Cortex of kidney (tissue), 1 donor: ENCODE measurements at places on chromosomes 7 and 10.

- DNase-seq: no peak
Observed at GRCh38 chr10:43702936-43703281, 54.2 kb upstream of the ZNF32 start.

- peak; percentile 46 for DNase-seq
Observed at GRCh38 chr7:131109759-131110296, 217.8 kb upstream of the MKLN1 start.

GRCh38 chr7:157693521-157694375 is 356.9 kb downstream of the DNAJB6 start:
- no peak for DNase-seq

GRCh38 chr10:114611617-114612016 is 46.5 kb downstream of the ABLIM1 start:
- no peak for DNase-seq

DNA sequence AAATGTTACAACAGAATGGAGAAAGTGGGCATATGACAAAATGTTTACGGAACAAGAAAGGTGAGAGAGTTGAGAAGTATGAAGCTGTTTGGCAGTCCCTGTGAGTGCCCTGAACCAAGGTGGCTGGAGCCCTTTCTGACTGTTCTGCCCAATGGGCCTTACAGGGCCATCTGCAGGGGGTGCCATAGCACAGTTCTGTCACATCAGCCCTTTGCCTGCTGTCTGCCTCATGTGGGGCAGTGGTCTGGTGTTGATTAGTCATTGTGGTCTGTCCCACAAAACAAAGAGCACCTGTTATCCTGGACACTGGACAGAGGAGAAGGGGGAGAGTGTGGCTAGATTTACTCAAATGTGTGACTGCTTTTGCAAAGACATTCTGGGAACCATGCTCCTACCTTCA is 51.5 kb upstream of the OSBPL3 start:
- DNase-seq: no peak

DNA sequence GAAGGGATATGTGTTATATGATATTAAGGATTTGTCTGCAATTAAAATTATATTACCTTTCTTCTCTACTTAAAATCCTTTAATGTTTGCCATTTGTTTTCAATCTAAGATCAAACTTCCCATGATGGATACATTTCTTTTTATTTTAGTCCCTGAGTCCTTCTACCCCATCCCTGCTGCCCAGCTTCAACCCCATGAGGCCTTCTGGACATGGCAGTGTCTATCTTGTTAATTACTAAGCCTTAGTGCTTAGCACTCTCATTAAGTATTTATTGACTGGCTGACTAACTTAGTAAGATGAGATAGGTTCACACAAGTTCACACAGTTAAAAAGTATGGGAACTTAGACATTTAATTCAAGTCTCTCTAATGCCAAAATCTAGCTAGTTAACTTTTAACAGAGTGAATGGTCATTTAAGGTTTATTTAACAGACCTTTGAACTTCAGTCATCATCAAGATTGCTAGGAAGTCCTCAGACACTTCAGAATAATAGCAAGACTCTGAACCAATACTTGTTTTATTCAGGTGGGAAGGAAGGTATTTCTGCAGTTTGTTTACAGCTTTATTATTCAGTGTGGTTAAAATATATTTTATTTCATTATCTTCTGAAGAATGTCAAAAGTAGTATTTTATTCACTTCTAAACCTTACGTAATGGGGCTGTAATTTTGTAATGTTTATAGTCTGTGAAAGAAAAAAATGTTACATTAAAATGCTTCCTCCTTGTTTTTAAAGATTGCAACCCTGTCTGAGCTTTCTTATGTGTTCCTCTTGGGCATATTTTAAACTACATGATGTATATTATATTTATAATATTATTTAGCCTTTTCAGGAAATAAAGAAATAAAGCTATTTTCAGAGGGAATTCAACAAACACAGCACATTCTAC is 848.9 kb downstream of the REEP3 start:
- no peak for DNase-seq

DNA sequence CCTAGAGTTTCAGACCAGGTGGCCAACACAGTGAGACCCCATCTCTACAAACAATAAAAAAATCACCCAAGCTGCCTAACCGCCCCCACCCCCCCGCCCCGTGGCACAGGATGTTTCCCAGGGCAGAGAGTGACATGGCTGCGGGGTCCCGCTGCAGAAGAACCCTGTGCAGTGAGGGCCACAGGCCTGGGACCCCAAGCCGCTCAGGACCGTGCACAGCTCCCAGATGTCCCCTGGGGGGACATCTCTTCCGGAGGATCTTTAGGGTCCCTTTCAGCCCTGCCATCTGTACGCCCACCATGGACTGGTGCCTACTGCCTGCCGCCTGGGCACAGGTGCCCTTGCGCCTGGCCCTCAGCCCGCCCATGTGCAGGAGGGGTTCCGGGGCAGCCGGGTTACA is 373.6 kb downstream of the DNAJB6 start:
- DNase-seq: no peak

- DNase-seq: no peak
Observed at GRCh38 chr7:68562323-68562899, 1035.9 kb upstream of the AUTS2 start.

- DNase-seq: no peak
Observed at GRCh38 chr10:113041324-113041723, 91.3 kb downstream of the TCF7L2 start.

- DNase-seq: no peak
Observed at GRCh38 chr10:26859241-26860101, 1.3 kb downstream of the ABI1 start.

- no peak for DNase-seq
Observed at GRCh38 chr7:26326211-26326610, 34.5 kb downstream of the SNX10 start.

GRCh38 chr7:150327308-150327707 is 4.0 kb upstream of the ACTR3C start:
- no peak for DNase-seq

GRCh38 chr7:80934321-80934720 is 15.5 kb upstream of the SEMA3C start:
- no peak for DNase-seq

DNA sequence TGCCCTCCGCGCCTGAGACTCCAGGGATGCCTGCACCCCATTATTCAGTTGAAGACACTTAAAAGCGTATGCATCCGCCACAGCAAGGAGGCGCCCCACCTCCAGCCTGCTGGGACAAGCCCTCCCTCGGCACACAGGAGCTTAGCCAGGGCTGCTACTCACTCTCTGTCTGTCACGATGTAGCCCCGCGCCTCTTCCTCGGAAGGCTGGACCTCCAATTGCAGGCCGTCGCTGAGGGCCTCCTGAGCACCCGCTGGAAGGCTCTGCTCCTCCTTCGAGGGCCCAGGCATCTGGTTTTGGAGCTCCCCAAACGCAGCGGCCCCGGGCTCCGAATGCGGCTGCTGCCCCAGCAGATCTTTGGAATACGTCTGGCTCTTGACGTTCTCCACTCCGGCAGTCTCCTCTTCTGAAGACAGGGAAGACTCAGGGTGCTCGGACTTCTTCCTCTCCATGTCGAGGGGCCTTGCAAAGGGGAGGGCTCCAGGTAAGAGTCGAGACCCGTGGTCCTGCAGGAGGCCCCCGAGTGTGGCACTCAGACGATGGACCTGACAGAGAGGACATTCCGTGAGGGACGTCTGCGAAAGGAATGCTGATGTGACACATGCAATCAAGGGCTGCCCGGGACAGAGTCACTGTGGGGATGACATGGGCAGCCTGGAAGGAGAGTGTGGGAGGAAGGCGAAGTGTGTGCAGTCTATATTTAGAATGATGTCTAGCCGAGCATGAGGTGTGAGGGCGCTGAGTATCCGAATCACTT is 453.9 kb downstream of the PTPRN2 start:
- no peak for DNase-seq

- no peak for DNase-seq
Observed at GRCh38 chr7:119010635-119011034, 786.1 kb downstream of the ANKRD7 start.

DNA sequence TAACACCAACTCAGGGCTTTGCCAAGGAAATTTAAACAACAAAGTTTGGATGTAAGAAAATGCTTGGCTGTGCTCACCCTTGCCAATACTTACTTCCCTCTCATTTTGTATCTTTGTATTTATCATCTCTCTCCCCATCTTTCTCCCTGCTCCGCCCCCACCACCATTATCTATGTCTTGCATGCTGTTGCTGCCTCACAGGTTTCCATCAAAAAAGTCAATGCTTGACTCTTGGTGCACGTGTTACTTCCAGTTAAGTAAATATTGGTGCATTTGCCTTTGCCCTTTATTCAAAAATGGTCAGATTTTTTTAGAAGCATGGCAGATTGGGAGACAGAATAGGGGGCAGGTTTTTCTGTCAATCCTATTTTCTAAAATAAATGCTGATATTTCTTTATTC is 626.0 kb downstream of the ACTR3B start:
- DNase-seq: no peak

- no peak for DNase-seq
Observed at GRCh38 chr7:47600199-47601118, 18.5 kb upstream of the TNS3 start.

GRCh38 chr7:98399890-98400541 is 874 bp downstream of the BAIAP2L1 start:
- DNase-seq: no peak

- no peak for DNase-seq
Observed at GRCh38 chr7:74320645-74321221, 31.5 kb downstream of the CLIP2 start.

- DNase-seq: no peak
Observed at GRCh38 chr7:136063326-136063666, 86.1 kb upstream of the MTPN start.

DNA sequence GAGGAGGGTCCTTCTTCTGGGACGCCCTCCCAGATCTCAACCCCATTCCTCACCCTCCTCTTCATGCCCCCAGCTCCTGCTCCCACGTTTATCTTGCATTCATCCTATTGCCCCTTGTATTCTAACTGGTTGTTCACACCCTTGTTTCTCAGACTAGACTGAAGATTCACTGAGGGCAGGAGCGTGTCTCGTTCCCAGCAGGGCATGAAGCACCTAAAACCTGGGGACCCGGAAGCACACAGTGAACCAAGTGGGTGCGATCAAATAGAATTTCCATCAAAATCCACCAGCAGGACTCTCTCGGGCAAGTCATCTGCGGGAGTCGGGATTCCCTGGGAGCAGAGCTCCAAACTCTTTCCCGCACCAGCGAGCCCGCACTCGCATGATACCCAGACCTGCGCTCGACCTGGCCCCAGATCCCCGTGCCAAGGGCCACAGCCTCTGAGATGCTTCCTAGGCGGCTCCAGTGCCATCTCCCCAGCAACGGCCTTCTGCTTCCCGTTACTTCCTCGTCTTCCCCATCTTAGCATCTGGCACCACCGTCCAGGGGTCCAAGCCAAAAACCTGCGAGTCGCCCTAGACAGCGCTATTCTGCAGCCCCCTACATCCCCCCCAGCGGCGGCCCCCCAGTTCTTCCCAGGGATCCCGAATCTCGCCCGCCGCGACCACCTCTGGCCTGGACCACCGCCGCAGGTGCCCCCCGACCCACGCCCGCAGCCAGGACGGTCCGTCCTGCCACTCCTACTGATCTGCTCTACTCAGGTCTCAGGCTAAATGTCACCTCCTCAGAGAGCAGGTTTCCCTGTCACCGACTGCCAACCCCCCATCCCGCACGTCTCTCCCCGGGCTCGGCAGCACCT is 6.1 kb upstream of the GBX1 start:
- DNase-seq: no peak

DNA sequence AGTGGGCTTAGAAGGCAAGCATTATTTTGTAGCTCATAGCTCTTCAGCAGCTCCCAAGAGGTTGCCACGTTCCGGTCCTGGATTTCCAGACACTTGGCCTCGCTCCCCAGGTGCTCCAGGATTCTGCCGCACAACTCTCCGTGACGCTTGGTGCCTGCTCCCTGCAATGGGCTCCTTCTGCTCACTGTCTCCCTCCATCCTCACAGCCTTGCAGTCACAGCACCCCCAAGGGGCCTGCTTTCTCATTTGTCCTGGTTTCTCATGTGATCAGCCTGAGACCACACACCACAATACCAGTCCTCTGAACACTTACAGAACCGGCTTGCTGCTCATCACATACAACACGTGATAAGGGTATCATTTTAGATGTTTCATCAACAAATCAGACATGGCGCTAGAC is 9.8 kb downstream of the IGFBP3 start:
- no peak for DNase-seq

DNA sequence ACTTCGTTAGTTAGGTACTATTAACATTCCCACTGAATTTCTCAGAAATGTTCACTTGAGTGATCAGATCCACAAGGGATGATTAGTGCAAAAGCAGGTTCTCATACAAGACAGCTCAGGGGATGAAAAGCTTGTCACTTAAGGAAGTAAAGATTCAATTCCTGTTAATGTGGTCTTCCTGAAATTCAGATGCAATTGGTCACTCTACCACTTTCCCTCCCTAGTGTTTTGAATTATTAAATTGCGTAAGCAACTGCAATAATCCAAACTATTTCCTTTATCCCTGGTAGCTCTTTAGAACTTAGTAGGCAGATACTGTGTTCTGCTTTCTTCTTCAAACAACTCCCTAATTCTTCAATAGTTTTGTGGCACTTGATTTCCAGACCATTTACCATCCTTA is 121.4 kb downstream of the MAGI2 start:
- no peak for DNase-seq

DNA sequence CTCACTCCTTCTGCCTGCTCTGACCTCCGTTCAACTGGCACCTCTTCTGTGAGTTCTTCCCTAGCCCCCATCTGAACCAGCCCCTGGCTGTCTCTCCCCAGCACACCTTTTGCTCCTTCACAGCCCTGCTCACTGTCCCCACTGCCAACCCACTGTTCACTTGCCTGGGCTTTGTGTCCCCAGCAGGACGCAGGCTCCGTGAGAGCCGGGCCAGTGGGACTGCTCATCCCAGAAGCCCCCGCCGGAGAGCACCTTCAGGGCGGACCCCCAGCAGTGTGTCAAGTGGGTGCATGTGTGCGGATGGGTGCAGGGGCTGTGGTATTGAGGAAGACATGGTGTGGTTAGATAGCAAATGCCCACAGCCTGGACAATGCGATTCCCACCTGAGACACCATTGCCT is 148.4 kb upstream of the RNF32 start:
- no peak for DNase-seq

DNA sequence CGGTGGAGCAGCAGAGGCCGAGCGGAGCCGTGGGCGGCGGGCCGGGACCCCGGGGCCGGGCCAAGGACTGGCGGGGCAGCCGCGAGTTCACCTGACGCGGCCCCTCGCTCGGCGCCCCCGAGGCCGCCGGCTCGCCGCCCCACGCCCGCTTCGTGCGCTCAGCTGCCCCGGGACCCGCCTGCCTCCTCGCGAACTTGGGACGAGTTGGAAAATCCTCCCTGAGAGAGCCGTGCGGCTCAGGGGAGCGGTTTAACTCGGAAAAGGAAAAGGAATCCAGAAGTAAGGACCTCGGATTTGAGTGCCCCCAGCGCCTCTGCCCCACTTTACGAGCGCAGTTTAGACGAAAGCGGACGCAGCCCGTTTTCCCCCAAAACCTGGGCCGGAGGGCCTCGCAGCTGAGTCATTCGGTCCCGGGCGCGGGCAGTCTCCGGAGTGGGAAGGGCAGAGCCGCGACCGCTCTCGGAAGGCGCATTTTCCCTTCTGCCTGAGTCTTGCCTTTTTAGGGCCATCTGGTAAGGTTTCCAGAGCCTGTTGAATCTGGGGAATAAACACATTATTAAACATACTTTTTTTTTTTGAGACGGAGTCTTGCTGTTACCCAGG is 744 bp downstream of the CREM start:
- DNase-seq: no peak

GRCh38 chr10:123275136-123275564 is 120.9 kb downstream of the BUB3 start:
- no peak for DNase-seq

GRCh38 chr10:30736685-30737232 is 107.2 kb upstream of the LYZL2 start:
- no peak for DNase-seq
